ENCODE measurements at places on chromosomes 11 and 22. TPM values are rescaled to one million over a fixed set of nuclear protein-coding genes. Genes with fewer than 3 reads are reported as not detected.

Gene CHCHD10
- total RNA-seq: 0.46 TPM

Gene TENM4
- 0.06 TPM for total RNA-seq

DNA sequence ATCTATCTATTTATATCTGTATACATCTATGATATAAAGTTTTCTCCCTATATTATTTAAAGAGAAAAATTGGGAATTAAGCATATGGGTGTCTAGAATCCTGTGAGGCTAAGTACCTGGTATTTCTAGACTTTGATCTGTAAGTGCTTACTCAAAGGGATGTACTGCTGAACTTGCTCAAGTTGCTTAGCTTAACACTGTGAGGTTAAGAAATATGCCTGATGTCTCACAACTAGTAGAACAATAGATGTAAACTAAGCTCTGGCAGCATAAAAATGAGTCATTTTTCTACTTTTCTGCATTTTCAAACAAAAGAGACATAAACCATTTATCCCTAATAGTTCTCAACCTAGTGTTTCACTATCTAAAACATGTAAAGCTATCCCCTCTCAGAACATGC lies 744.4 kb upstream of the ANO3 start:
- DNase-seq: no peak

DNA sequence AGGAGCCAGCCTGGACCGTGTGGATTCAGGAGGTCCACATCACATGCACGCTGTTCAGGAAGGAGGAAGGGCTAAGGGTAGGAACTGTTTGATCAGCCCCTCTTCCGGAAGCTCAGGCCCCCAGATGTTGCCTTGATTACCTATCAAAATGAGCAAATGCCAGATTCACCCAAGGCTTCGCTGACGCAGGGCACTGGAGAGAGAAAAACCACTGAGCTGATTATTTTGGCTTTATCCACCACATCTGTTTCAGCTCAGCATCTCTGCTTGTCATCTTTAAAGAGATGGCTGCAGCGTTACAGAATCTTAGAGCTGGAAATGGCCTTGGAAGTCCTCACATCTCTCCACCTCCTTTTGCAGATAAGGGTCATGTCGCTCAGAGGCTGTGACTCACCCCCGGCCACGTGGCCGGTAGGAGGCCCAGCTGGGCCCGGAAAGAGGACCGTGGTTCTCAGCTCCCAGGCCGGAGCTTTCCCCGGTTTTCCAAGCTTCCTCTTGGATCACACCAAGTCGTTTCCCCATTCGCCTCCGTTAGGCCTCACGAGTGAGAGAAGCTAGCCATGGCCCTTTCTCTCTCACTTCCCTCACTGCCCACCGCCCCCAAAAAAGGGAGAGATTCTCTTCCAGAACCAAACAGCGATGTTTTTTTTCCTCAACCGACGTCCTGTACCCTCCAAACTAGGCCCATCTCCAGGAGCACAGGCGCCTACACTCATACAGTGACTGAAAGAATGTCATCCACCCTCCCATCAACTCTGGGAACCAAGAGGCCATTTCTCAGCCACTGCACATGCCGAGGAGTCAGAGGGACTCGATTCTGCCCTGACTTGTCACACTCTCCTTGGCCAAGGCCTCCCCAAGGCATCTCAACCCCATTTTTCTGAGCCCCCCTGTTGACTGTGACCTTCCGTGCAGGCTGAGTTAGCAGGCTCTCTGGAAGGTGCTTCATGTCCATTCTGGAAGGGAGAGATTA lies 37.6 kb downstream of the LIF start:
- DNase-seq: peak; percentile 63

- no peak for DNase-seq
Observed at GRCh38 chr11:62018981-62019664, 51.7 kb upstream of the FTH1 start.

DNA sequence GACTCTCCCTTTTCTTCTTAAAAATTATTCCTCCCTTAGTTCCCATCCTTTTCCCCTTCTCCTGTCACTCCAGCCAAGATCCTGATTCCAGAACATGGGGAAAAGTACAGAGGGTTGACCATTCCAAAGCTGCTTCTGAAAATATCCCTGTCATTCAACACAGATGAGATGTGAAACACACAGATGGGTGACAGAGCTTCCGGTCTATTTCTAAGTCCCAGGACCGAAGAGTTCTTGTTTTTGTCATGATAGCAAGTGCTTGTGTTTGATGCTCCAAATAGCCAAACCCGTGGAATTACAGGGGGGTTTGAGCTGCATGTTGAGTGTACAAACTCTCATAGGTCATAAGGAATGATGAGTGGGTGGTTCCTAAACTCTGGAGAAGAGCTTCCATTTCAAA lies 57.9 kb downstream of the PARVA start:
- DNase-seq: no peak
